Substantia nigra (tissue), 51 donors: ENCODE measurements at places on chromosomes 5 and 9.

DNA sequence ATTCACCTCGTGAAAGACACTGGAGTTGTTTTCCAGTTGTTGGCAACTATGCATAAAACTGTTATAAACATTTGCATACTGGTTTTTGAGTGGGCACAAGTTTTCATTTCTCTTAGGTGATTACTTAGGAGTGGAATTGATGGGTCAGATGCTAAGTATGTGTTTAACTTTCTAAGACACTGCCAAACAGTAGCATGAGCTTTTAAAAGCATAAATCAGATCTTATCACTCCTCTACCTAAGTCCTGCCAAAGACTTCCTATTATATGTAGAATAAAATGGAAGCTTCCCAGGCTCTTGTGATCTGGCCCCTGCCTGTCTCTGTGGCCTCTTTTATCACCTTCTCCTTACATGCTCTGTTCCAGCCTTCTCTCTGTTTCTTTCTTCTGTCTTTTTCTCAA lies 72.6 kb downstream of the SH3RF2 start:
- DNase-seq = no peak

DNA sequence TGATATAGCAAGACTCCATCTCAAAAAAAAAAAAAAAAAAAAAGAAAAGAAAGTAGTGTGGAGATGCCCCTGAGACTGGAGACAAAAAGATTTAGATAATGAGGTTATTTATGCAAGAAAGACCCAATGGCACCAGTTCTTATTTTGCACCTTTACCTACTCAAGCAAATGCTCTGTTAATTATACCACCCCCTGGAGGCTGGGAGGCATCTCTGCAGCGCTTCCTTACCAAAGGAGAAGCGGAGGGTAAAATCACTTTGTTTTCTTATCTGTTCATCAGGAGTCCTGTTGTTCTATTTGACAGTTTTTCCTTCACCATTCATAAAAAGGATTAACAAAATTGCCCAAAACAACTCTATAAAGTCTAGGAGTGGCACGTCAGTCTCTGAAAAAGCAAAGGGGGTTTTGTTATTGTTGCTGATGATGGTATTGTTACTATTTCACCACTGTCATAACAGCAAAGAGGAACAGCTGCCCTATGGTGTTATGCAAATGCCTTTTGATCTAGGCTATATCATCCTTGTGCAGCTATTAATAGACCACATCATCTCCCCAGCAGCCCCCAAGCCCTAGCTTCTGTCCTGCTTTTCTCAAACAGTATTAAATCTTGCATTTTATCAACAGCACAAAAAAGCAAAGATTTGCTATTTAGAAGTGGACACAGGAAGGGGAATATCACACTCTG lies 174.0 kb downstream of the PALM2AKAP2 start:
- no peak for DNase-seq

GRCh38 chr9:124198331-124198730 lies 59.4 kb upstream of the NEK6 start:
- DNase-seq = no peak

- no peak for DNase-seq
Measured at GRCh38 chr5:132000677-132001453, 10.6 kb downstream of the ACSL6 start.

- no peak for DNase-seq
Measured at GRCh38 chr5:130912088-130912487, 253.0 kb downstream of the HINT1 start.

DNA sequence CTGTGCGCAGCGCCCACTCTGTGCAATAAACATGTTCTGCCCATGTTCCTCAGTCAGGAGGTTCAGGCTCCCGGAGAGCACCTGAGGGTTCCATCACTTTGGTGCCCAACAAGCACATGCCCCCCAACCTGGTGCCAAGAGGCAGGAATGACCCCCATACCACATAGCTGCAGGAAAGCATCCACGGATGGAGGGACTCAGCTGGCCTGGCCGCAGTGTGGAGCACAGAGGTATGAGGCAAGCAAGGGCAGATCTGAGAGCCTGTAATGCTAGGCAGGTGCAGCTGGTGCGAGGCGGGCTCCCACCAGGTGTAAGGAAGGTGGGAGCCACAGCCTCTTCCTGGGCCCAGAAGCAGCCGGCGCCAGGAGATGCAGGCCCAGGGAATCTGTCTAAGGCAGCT lies 4.3 kb upstream of the MRNIP start:
- DNase-seq = no peak

- no peak for DNase-seq
Measured at GRCh38 chr5:84253946-84254345, 130.7 kb downstream of the EDIL3 start.

DNA sequence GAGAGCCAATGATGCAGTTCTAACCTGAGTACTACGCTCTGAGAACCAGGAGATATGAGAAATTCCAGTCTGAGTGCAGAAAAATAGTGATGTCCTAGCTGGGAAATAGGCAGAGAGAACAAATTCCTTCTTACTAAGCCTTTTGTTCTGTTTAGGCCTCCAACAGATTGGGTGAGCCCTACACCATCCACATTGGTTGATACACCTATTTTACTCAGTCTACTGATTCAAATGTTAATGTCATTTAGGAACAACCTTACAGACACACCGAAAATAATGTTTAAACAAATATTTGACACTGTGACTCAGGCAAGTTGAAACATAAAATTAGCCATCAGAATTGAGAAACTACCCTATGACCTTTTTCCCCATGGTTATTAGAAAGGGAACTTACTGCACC lies 333.9 kb upstream of the IZUMO3 start:
- no peak for DNase-seq

DNA sequence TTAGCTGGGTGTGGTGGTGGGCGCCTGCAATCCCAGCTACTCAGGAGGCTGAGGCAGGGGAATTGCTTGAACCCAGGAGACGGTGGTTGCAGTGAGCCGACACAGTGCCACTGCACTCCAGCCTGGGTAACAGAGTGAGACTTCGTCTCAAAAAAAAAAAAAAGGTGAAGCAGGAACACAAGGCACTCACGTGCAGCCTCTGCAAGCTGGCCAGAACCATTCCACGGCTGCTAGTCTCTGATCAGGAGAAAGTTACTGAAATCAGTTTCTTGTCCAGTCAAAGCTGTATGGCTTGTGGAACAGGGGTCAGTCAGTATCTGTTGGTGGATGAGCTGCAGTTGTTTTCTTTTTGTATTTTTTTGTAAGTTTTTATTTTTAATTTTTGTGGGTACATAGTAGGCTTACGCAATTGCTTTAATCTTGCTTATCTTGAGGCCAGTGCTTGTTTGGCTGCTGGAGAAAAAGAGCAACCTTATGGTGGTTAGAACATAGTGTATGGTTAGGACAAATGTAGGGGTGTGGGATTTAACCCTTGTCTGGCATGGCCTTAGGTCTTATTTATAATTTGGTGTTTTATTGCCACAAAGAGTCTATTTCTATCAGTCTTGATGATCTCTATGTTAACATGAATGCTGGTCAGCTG lies 32.7 kb upstream of the GTF2H2C start:
- DNase-seq = no peak
